ENCODE measurements at places on chromosomes 6 and 20.
A peak's percentile ranks its signal among the peaks of the same experiment; 100 is the strongest.

DNA sequence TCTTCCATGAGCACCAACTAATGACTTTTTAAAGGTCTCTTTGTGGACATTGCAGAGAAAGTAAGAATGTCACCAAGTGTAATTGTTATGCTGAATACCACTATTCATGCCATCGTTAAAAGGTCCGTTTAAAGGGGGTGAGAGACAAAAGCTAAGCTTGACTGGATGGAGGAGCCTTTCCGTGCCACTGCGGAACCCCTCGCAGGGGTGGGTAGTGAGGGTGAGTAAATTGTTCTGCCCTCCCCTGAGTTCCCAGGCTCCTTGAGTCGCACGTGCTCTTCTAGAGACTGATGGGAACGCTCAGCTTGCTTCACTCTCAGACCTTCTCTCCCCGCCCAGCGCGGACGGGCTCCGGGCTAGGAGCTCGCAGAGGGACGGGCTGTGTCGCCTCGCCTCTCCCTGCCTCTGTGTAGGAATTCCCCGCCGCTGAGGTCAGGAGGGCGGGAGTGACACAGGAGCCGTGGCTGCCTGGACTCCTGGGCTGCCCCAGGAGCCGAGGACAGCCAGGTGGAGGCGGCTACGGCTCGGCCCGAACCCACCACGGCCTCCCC is 314.8 kb upstream of the QKI start:
- DNase-seq = peak; percentile 78

DNA sequence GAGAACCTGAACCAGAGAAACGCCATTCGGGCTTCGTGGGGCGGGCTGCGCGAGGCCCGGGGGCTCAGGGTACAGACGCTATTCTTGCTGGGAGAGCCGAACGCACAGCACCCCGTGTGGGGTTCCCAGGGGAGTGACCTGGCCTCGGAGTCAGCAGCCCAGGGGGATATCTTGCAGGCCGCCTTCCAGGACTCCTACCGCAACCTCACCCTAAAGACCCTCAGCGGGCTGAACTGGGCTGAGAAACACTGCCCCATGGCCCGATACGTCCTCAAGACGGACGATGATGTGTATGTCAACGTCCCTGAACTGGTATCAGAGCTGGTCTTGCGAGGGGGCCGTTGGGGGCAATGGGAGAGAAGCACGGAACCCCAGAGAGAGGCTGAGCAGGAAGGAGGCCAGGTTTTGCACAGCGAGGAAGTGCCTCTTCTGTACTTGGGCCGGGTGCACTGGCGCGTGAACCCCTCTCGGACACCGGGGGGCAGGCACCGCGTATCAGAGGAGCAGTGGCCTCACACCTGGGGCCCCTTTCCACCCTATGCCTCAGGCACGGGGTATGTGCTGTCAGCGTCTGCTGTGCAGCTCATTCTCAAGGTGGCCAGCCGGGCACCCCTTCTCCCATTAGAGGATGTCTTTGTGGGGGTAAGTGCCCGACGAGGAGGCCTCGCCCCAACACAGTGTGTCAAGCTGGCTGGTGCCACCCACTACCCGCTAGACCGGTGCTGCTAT is 904 bp downstream of the B3GALT4 start:
- DNase-seq = peak; percentile 66

GRCh38 chr6:167682125-167682524 is 144.6 kb upstream of the AFDN start:
- no peak for DNase-seq

DNA sequence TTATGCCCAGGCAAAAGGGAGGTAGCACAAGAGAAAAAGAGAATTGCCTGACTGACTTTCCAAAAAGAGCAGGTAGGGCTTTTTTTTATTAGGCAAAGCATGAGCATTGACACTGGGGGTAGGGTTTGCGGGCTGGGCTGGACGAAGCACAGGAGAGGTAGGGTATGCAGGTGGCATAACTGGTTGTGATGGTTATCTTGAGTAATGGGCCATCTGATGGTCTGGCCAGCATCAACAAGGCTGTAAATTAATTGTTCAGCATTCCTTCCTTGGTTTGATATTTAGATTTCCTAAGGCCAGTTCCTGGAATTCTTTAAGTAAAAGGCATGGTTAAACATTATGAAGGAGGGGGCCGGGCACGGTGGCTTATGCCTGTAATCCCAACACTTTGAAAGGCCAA is 13.9 kb upstream of the BFSP1 start:
- DNase-seq = no peak
